Stimulated activated CD4-positive, alpha-beta T cell treated with anti-CD3 and anti-CD28 coated beads, Interleukin-2, amount 100 ng/mL, for 4 hours (primary cell): ENCODE measurements at places on chromosomes 6 and 20.

GRCh38 chr6:128282961-128283360 is 237.4 kb downstream of the PTPRK start:
- no peak for DNase-seq

DNA sequence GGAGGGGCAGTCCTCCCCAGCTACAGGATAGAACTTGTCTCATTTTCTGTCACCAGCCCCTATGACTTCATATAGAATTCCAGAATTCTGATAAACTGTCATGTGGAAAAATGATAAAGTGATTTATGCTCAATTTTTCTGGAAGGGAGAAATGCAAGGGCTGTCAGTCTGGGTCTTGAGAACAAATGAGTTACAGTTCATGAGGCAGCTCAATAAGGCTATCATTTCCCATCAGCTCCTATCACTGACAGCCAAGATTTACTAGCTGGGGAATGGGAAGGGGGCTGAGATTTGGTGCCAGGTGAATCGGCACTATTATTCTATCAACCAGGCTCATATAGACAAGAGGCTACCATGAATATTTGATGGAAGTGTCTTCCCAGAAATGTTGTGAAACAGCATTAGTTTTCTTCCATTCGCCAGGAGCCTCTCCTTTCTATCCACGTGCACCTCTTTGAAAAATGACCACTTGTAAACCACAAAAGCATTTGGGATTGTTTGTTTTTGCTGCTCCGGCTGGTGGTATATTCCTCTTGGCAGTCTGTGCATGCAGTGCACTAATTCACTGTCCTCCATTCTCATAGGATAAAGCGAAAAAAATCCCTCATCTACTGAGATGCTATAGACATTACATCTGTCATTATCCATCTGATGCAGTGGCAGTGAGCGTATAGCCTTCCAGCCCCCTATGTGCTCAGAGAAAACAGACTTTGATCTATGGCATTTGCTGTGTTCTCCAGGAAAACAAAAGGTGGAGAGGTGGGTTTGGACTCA is 528.7 kb upstream of the RNF217 start:
- DNase-seq: no peak

GRCh38 chr20:34216382-34216742 is 24.9 kb upstream of the ASIP start:
- no peak for DNase-seq

DNA sequence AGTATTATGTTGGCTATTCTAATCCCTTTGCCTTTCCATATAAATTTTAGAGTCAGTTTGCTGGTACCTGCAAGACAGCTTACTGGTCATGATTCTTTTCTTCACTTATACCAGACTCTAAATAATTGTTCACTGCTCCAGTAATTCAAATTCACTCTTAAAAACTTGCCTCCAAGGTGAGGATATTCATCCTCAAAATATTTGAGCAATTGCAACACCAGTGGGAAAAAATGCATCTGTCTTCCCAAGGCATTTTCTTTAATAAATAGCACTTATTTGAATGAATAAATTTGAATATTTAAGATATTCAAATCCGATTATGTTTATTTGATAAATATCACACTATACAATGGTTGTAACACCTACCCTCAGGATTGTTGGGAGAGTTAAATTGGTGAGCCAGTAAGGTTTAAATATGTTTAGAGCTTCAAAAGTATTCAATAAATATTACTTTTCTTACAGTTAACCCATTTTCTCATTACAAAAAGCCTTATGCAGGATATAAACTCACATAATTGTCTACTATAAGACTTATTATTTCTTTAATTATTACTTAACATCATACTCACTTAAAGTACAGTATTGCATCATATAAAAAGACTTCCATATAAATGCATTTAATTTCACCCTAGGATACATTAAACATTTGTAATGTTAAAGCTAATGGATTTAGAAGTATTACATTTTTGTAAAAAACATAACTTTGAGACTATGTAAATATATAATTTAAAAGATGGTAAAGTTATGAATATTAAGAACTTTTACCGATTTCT is 285.6 kb downstream of the SAMD5 start:
- no peak for DNase-seq

GRCh38 chr6:17650656-17651309 is 50.7 kb downstream of the FAM8A1 start:
- no peak for DNase-seq

GRCh38 chr20:52914870-52915269 is 57.3 kb upstream of the TSHZ2 start:
- no peak for DNase-seq
